Brain pericyte (primary cell): ENCODE measurements at places on chromosomes 4 and X.

DNA sequence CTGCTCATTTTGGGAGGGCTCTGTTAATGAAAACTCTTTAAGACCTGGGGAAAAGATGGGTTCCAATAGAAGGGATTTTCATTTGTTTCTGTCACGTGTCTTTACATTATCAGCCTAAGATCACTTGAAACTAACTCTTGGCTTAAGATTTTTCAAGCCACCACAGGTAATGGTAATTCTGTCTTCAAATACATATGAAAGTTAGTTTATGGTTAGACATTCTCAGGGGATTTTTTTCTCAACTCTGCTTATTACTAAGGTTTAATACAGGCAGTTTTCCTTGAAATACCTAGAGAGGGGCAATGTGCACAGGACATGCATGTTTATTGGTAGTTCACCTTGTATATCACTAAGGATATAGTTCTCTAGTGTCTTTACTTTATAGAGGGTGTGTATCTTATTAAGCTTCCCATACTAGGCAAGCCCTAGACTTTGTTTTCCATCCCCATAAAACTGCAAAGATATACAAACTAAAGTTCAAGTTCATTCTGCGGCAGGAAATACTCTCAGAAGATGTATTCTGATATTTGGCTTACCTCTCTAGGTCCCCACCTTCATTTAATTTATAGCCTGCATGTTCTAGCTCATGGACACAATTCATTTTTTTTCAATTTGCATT is 38.2 kb upstream of the MYOZ2 start:
- no peak for DNase-seq

GRCh38 chr4:168537571-168537970 is 40.7 kb downstream of the PALLD start:
- DNase-seq = no peak

- DNase-seq = no peak
Measured at GRCh38 chr4:12471193-12471592, 1012.9 kb downstream of the RAB28 start.

DNA sequence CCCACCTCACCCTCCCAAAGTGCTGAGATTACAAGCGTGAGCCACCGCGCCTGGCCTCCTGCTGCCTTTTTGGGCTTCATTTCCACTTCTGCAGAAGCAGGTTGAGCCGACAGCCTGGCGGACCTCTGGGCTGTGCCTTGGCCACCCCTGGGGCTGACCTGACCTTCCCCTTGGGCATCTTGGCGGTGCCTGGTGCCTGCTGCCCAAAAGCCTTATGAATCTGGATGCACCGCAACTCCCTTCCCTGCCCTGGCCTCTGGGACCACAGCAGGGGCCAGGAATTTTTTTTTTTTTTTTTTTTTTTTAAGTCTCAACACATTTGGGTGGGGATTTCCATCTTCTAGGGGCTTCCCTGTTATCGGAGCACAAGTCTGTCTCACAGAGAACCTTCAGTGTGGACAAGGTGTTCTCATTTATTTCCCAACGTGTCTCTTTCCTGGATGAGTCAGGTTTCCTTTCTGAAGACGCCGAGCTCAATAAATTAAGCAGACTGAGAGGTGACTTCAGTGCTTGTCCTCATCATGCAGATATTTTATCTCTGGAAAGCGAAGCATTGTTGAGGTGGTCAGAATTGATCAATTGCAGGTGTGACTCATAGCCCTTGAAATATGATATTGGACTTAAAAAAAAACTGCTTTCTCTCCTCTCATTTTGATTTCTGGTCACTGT is 79.7 kb downstream of the SHROOM2 start:
- DNase-seq = no peak

GRCh38 chr4:85531560-85532341 is 56.8 kb downstream of the ARHGAP24 start:
- DNase-seq = no peak

GRCh38 chr4:38050560-38051350 is 90.6 kb downstream of the PTTG2 start:
- no peak for DNase-seq

- DNase-seq = no peak
Measured at GRCh38 chr4:21872101-21872500, 76.5 kb downstream of the KCNIP4 start.

DNA sequence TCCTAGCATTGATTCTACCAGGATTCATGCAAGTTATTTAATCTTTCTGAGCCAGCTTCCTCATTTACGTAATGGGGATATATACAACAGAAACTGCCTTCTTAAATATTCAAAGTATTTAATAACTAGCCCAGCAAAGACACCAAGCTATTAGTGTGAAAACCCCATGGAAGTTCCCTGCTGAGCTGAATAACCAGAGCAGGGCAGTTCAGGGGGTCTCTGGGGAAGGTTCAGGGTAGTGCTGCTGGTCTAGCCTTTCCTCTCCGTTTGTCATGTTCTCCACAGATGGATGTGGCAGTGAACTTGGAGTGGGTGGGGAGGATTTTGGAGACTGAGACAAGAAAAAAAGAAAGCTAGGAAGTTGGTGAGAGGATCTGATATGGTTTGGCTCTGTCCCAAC is 240.8 kb upstream of the TAPT1 start:
- DNase-seq = no peak

GRCh38 chr4:82524570-82525152 is 37.1 kb downstream of the TMEM150C start:
- DNase-seq = no peak

DNA sequence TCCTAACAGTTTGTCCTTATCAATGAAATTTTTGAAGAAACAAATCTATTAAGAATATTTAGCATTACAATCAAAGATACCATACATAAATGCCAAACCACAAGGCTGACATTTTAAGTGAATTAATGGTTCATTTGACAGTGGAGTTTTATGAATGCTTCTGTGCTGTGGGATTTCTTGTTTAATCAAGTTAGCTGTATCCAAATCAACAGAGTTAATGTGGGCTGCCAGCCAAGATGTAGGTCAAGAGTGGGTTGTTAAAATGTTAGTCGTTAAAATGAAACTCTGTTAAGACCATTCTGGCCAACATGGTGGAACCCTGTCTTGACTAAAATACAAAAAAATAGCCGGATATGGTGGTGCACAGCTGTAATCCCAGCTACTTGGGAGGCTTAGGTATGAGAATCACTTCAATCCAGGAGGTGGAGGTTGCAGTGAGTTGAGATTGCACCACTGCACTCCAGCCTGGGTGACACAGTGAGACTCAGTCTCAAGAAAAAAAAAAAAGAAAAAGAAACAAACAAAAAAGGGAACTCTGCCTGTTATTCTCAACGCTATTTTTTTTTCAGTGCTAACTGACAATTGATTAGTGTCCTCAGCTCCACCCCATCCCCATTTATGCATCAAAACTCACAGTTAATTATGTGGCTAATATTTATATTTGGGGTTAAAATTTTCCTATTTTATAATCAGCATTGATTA is 20.2 kb downstream of the GPAT3 start:
- no peak for DNase-seq

DNA sequence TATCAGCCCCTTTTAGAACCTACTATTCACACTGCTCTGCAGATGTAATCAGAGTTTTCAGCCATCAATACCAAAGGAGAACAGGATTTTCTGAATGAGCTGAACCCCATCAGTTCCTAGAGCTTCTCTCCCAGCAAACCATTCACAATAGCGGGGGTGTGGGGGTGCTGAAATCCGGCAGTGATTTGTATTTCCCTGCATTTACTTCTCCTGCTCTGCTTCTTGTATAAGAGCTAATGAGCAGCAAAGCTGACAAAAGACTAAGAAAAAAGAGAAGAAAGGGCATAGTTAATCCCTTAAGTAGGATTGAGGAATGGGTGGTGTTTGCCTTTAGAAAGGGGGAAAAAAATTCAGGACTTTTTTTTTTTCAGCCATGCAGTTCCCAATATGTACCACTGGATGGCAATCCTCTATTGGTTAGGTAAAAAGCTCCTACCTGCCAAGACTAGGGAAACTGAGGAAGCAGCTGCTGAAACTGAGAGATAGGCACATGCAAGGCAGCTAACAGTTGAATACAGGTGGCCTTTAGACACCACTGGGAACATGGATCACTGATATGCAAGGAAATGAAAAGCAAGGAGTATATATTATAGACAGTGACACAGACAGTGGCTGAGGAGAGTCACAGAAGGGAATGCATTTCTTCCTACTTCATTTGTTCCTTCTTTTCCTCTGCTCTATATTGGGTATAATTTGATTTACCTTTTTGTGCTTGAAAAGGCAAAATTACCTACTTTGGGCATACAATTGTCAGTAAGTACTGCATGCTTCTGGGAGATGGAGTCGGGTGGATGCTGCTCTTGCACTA is 217.9 kb downstream of the HS6ST2 start:
- no peak for DNase-seq

DNA sequence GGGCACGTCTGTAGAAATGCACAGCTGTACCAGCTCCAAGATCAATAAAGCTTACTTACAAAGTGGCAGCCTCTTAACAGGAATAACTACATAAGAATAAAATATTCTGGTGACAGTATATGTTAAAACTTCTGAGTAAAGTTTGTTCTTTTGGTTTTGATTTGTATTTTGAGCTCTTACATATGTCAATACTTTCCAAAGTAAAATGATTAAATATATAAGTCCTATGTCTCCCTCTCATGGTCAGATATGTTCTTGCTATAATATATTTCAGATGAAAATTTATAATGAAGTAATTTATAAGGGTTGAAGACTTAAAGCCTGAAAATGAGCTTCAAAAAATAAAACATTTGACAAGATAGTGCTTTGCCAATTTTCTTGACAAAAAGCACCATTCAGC is 254.4 kb downstream of the NPFFR2 start:
- DNase-seq = no peak

DNA sequence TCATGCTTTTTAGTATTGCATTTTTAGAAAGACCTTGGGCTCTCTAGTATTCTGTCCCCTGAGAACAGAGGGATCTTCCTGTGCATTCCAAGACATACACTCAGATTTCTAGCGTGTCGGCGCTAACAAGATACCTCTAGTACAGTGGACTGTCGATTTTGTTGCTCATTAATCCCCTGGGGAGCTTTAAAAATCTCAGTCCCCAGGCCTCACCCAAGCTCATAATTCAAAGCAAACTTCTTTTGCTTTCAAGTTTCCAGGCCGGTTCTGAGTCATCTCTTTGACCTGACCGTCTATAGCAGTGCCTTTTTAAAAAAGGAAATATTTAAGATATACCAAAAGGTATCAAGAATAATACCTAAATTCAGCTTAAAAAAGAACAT is 137.0 kb downstream of the AMMECR1 start:
- no peak for DNase-seq

- DNase-seq = no peak
Measured at GRCh38 chr4:183099537-183100297, 660 bp downstream of the WWC2 start.

DNA sequence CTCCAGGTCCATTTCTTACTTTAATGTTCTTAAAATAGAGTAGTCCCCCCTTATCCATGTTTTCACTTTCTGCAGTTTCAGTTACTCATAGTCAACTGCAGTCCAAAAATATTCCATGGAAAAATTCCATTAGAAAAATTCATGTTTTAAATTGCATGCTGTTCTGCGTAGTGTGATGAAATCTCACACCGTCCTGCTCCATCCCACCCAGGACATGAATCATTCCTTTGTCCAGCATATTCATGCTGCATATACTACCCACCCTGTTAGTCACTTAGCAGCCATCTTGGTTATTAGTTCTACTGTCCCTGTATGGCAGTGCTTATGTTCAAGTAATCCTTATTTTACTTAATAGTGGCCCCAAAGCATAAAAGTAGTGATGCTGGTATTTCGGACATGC is 5.4 kb upstream of the PDLIM5 start:
- DNase-seq = no peak

DNA sequence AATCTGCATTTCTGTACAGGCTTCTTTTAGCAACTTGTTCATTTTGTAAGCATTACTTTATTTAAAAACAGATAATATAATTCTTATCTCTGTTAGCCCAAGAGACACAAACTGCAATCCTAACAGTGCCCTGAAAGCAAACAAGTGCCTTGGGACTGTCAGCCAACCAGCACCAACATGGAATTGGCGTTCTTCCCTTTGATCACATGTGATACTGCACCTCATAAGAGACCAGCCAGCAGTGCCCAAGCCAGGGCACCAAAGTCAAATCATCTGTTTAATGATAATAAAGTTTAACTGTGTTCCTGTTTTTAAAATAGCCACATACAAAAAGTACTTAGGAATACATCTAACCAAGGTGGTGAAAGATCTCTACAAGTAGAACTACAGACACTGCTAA is 223.2 kb downstream of the PRDM5 start:
- no peak for DNase-seq

DNA sequence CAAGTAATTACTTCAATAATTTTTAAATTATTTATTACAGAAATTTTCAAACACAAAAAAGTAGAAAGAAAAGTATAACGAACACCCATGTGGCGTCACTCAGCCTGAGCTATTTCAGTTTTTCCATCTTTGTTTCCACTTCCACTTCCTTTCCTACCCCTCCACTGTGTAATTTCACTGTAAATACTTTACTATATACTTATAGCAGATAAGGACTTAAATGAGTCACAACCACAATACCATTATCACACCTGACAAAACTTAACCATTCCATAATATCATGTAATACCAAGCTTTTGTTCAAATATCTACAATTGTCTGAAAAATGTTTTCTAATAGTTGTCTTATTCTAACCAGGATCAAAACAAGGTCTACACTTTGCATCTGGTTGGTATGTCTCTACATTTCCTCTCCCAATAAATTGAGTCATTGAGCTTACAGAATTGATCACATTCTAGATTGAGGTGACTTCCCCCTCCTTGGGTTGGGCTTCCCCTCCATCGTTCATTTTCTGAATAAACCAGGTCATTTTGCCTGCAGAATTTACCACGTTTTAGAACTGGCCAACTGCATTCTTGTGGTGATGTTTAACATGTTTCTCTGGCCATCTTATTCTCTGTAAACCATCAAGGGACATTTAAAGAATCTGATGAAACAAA is 48.7 kb downstream of the ATP10D start:
- no peak for DNase-seq

DNA sequence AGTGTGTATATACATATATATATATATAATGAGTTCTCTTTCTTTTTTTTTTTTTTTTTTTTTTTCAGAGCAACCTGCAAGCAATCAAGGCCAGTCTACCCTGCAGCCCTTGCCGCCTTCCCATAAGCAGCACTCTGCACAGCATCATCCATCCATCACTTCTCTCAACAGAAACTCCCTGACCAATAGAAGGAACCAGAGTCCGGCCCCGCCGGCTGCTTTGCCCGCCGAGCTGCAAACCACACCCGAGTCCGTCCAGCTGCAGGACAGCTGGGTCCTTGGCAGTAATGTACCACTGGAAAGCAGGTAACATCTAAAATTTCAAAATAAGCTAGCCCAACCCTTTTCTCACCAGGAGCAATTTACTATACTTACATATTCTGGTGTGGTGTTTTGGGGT is 316.3 kb downstream of the DCTD start:
- no peak for DNase-seq

DNA sequence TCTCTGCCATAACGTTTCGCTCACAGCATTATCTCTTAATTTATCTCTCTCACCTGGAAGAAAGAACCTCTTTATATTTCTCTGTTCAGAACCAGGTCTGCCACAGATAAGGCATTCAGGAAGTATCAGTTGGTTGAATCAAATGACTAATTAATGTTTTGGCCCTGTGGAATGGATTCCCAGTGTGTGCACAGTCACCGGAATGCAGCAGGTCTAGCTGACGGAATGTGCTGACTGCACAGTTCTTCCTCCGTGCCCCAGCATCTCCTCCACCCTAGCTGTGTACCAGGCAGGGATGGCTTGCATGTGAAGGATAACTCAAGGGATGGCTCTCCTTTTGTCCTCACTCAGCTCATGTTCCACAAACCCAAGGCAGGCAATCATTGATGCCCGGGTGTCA is 141.8 kb upstream of the MSX1 start:
- no peak for DNase-seq
